CD8-positive, alpha-beta memory T cell (primary cell): ENCODE measurements at places on chromosomes 1 and 21. TPM values are rescaled to one million over a fixed set of nuclear protein-coding genes. Genes with fewer than 3 reads are reported as not detected.

DNA sequence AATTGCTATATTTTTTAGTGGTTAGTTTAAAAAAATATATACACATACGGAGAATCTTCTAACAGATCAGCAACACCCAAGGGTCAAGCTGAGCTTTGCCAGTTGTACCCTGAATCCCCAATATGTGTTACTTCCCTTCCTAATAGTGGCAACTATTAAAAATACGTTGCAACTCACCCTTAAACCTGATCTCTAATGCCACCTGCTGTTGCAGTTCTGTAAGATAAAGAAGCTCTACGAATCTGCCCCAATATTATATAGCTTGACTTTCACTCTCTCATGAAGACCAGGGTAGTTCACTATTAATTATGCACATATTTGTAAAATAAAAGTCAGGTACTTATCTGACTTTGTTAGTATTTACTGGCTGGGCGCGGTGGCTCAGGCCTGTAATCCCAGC is 58.4 kb downstream of the ASH1L start:
- H3K4me1 ChIP-seq: peaks cover 27% of the 10 kb centered on the region
- H3K27me3 ChIP-seq: no peaks in the 10 kb centered on the region
- no peak for DNase-seq
- no peak overlapping the region for H3K4me3 ChIP-seq
- H3K27ac ChIP-seq: no peak overlapping the region

- DNase-seq: no peak
- H3K27ac ChIP-seq: no peak overlapping the region
- no peaks in the 10 kb centered on the region for H3K4me1 ChIP-seq
- no peak overlapping the region for H3K4me3 ChIP-seq
These were observed 207.7 kb upstream of the KAZN start for GRCh38 chr1:14390816-14391215.

DNA sequence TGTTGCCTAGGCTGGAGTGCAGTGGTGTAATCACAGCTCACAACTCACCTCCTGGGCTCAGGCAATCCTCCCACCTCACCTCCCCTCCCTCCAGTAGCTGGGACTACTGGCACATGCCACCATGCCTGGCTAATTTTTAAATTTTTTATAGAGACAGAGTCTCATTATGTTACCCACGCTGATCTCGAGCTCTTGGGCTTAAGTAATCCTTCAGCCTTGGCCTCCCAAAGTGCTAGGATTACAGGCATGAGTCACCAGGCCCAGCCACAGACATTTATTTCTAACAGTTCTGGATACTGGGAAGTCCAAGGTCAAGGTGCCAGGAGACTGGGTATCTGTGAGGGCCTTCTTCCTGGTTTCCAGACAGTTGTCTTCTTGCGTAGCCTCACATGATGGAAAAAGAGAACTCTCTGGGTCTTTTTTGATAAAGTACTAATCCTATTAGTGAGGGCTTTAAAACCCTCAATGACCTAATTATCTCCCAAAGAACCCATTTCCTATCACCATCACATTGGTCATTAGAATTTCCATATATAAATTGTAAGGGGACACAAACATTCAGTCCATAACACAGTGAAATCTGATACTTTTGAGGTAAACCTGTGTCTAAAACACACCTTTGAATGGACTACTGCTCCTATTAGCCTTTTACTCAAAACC is 67.9 kb downstream of the PHACTR4 start:
- H3K4me3 ChIP-seq: no peak overlapping the region
- H3K36me3 ChIP-seq: no peaks in the 10 kb centered on the region
- no peaks in the 10 kb centered on the region for H3K4me1 ChIP-seq

- no peaks in the 10 kb centered on the region for H3K27me3 ChIP-seq
- no peaks in the 10 kb centered on the region for H3K4me1 ChIP-seq
- no peak for DNase-seq
- no peak overlapping the region for H3K27ac ChIP-seq
- H3K4me3 ChIP-seq: no peak overlapping the region
These were observed 30.6 kb upstream of the KDM4A start for GRCh38 chr1:43619314-43619790.

- H3K27ac ChIP-seq: no peak overlapping the region
- H3K27me3 ChIP-seq: no peaks in the 10 kb centered on the region
- DNase-seq: no peak
- no peaks in the 10 kb centered on the region for H3K4me1 ChIP-seq
- no peak overlapping the region for H3K4me3 ChIP-seq
These were observed 43.2 kb upstream of the TACSTD2 start for GRCh38 chr1:58620259-58620658.

DNA sequence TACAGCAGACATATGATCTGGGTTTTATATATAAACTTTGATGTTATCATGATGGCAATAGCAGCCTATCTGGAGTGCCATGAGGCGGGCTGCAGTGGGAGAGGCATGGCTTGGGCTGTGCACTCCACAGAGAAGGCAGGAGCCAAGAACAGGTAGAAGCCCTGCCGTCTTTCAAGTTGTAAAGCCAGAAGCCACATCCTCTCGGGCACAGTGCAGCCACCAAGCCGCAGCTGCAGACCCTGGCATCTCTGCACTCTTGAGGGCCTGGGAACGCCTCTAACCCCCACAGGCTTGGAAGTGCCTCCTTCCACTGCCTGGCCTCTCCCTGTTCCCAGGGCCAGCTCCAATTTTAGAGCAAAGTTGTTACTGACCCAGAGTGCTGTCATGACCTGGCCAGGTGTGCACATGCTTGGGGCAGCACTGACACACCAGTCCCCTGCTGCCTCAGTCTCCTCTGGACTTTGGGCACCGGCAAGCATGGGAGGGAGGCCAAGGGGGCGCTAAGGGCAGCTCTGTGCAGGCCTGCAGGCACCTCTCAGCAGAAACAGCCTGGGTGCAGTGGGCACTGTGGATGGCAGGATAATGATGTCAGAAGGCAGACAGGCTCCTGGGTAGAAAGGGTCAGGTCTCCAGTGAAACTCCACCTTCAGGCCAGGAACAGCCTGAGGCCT is 1619.8 kb upstream of the PRMT6 start:
- H3K27ac ChIP-seq: no peak overlapping the region
- H3K4me1 ChIP-seq: no peaks in the 10 kb centered on the region

DNA sequence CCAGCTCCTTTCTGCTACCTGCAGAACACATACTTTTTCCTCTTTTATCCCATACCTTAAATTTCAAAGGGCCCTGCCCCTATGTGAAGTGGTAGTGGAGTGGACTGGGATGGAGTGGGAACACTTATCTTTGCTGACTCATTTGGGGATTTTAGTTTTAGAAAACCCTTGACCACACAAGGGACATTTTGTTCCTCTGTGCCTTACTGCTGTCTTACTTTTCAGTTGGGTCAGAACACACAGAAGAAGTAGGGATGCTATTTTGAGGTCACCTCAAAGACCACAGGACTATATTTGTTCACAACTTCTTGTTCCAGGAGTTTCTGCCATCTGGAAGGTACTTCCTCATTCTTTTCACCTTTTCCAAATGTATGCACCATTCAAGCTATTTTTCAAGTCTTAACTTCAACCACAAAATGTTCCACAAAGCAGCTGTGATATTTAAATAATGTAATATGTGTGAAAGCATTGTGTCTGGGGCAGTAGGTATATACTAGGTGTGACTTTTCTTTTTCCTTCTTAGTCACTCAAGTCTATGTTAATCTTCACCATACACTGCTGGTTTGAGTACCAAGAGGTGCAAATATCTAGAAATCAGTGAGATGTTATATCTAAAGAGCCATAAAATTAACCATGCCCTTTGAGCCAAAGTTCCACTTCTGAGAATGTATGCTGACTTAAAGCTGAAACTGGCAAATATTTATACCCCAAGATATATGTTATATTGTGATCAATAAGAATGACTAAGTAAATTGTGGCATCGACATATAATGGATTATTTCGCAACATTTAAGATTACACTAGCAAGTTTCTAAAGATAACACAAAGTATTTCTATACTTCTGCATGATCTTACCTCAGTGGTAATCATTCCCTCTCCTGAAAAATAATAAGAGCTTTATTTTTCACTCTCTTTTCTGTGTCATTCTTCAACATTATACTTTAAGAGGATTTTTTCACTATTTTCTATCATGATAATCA is 308.5 kb downstream of the MRPL39 start:
- H3K36me3 ChIP-seq: no peaks in the 10 kb centered on the region
- no peaks in the 10 kb centered on the region for H3K27me3 ChIP-seq
- DNase-seq: no peak
- H3K4me3 ChIP-seq: no peak overlapping the region
- no peak overlapping the region for H3K27ac ChIP-seq

GRCh38 chr21:29697555-29698193 is 242.1 kb downstream of the GRIK1 start:
- no peak overlapping the region for H3K27ac ChIP-seq
- no peaks in the 10 kb centered on the region for H3K36me3 ChIP-seq
- no peak overlapping the region for H3K4me3 ChIP-seq
- H3K4me1 ChIP-seq: no peaks in the 10 kb centered on the region
- H3K27me3 ChIP-seq: no peaks in the 10 kb centered on the region

DNA sequence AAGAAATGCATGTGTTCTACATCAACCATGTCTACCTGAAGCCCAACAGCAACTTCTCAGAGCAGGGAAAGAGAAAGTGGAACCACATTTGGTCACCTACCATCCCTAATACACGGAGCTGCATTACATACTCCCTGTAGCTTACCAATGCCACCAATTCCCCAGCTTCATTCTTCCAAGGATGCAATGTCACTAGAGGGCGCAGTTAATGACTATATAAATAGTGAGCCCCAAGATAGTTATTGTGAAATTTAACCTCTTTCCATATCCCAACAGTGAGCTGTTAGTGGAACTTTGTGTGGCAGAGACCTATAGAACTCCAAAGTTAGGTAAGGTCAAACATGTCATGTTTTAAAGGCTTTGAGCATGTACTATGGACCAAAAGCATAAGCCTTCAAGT is 618.3 kb downstream of the SMYD3 start:
- no peaks in the 10 kb centered on the region for H3K27me3 ChIP-seq
- no peak overlapping the region for H3K4me3 ChIP-seq
- H3K4me1 ChIP-seq: no peaks in the 10 kb centered on the region
- peak; percentile 9 for DNase-seq
- H3K27ac ChIP-seq: no peak overlapping the region
- H3K36me3 ChIP-seq: no peaks in the 10 kb centered on the region

- no peak for DNase-seq
- peaks cover 47% of the 10 kb centered on the region for H3K4me1 ChIP-seq
- H3K4me3 ChIP-seq: peak overlapping the region; percentile 91
- H3K36me3 ChIP-seq: peaks cover 30% of the 10 kb centered on the region
These were observed 580 bp downstream of the RBM34 start for GRCh38 chr1:235160383-235160956.

DNA sequence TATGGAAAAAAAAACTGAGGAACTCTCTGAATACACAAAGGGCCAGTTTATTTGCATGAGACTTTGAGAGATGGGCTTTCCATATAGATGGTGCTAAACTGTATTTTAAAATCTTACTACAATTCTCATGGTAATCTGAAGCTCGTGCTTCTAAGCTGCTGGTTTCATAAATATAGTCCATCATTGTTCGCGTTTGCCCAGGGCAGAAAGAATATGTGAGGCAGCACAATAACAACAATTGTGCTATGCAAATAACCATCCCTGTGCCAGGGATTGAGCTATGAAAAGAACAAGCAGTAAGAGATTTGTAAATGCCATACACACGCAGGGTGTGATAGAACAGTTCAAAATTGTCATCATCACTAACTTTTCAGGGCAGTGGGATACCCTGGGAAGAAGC is 4.9 kb upstream of the EPS15 start:
- H3K4me1 ChIP-seq: peaks cover 19% of the 10 kb centered on the region
- DNase-seq: no peak
- no peaks in the 10 kb centered on the region for H3K36me3 ChIP-seq

DNA sequence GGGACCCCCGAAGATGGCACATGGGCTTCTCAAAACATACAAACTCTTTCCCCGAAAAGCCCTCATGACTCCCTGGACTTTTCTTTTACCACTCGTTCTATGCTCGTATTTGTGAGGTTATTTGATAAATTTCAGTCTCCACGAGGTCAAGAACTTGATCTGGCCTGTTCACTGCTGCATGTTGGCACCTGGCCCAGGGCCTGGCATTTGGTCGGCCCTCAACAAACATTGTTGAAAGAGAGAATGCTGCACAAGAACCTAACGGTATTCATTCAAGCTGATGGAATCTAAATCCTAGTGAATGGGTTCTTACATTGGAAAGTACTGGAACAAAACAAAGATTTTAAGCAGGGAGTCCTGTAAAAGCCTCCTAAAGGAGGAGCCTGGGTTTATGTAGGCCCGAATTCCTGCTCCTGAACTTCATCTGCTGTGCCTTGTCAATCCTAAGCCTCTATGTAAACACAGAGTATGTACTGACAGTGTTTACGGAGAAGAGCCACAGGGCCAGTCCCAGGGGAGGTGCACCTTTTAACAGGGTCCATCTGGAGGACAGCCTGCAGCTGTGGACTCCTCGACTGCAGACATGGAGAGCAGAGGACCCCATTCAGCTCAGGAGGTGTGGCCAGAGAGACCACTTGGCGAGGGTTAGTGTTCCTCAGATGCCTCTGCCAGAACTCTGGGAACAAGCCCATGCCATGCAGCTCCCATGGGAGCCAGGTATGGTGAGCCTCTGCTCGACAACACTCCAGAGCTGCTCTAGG is 46.9 kb downstream of the L1TD1 start:
- no peak overlapping the region for H3K4me3 ChIP-seq
- no peak for DNase-seq
- no peaks in the 10 kb centered on the region for H3K27me3 ChIP-seq

DNA sequence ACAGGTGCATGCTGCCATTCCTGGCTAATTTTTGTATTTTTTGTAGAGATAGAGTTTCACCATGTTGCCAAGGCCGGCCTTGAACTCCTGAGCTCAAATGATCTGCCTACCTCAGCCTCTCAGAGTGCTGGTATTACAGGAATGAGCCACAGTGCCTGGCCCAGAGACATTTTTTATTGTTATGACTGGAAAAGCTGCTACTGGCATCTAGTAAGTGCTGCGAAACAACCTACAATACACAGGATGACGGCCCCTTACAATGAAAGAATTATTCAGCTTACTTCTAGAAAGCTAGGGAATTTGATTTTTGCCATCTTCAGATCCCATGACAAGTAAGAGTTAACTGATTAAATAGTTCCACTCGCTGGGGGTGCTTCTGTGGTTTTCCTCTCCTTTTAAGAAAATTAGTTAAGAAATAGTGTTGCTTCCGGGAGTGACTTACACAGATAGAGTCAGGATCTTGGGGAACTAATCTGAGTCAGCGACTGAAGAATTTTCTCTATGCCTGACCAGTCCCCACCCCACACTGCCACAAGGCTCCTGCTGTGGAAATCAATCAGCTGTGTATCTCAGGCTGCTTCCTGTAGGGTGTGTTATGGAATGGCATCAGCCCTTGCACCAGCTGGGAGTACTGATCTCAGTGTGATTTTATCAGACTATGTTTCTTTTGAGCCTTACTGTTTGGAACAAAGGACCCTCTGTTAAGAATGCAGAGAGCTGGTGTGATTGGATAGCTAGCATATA is 93.0 kb upstream of the BMP8A start:
- no peak overlapping the region for H3K27ac ChIP-seq
- no peak for DNase-seq
- no peaks in the 10 kb centered on the region for H3K36me3 ChIP-seq
- no peaks in the 10 kb centered on the region for H3K27me3 ChIP-seq
- no peak overlapping the region for H3K4me3 ChIP-seq

The CLEC20A gene
- total RNA-seq: not detected

The MEX3A gene
- total RNA-seq: 0.24 TPM
